ENCODE measurements at places on chromosomes 4 and X.

DNA sequence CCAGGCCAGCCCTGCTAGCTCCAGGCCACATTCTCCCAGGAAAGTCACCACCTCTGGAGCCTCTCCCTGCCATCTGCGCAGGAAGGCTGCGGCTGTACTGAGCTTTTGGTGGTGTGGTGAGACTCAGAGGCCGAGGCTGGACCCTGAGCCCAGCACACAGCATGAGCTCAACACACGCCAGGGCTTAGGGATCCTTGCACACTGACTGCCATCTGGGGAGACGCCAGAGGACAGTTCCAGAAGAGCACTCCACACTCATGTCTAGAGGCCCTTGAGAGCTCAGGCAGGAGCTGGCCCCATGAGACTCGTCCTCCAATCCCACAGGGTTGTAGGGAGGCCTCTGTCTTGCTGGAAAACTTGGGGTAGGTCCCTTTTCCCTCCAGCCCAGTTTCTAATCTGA is 40.6 kb downstream of the ABLIM2 start:
- DNase-seq: no peak

DNA sequence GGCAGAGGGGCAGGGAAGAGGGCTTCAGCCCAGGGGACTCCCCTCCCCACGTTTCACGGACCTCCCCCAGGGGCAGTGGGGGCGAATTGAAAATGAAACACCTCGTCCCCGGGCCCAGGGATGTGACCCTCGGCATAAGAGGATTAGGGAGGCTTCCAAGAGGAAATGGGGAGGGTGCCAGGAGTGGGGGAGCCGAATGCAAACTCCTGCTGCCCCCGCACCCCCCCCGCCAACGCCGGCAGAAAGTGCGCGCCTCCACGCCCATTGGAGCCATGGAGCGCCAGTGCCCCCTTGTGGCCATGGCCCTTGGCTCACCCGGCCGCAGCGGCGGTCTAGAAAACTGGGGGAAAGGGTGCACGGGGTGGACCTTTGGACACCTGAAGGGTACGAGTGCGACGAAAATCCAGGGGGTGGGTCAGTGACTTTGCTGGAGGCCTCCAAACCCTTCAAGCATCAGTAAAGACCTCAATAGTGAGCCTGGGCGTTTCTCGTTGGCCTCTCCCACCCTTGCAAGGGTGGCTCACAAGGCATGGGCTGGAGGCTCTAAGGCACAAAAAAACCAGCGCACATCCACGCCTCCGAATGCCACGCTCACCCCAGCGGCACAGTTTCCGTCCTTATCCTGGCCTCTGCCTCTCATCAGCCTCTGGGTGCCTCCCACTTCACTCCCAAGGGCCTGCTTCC is 120.8 kb upstream of the PJA1 start:
- no peak for DNase-seq

- DNase-seq: no peak
Observed at GRCh38 chr4:102311912-102312311, 33.4 kb downstream of the SLC39A8 start.

DNA sequence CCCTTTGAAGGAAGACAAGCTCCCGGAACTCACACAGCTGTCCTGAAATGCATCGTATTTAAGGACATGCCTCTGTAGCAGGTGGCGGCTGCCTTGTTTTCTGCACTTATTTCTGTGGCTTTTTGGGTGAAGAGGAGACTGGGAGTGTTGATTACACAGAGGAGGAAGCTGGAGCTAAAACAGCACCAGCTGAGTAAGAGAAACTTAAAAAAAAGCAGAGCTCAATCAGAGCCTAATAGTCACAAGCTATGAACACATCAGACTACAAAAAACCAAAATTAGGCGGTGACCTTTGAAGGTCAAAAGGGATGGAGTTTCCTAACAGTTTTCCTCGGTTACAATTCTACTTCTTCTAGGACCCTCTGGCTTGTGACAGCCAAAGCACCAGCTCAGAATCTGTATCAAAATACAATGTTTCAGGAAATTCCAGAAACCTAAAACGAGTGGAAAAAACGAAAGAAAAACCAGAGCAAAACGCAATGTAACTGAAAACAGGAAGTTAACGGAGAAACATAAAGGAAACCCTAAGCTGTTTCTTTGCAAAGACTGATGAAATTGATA is 13.5 kb downstream of the PRKX start:
- no peak for DNase-seq

GRCh38 chrX:1418901-1419544 is 27.1 kb upstream of the SLC25A6 start:
- DNase-seq: no peak

GRCh38 chr4:138685316-138685715 is 330.3 kb upstream of the NOCT start:
- DNase-seq: no peak

GRCh38 chrX:116272322-116272721 is 101.8 kb downstream of the AGTR2 start:
- DNase-seq: no peak

DNA sequence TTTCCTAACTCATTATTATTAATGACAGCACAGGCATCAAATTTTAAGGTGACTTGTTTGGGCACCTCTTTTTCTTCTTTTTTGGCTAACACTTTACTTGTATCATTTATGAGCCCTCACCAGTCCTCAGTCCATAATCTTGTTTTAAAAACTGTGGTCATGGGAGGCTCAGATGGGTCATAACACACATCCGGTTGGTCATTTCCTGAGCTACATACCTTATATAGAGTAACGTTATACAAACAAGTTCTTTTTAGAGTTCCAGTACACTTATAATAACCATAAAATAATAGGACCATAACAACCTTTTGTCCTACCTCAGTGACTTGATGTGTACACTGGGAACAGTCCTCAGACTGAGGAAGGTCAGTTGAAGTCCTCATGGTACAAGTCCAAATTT is 21.1 kb upstream of the PLS3 start:
- no peak for DNase-seq

DNA sequence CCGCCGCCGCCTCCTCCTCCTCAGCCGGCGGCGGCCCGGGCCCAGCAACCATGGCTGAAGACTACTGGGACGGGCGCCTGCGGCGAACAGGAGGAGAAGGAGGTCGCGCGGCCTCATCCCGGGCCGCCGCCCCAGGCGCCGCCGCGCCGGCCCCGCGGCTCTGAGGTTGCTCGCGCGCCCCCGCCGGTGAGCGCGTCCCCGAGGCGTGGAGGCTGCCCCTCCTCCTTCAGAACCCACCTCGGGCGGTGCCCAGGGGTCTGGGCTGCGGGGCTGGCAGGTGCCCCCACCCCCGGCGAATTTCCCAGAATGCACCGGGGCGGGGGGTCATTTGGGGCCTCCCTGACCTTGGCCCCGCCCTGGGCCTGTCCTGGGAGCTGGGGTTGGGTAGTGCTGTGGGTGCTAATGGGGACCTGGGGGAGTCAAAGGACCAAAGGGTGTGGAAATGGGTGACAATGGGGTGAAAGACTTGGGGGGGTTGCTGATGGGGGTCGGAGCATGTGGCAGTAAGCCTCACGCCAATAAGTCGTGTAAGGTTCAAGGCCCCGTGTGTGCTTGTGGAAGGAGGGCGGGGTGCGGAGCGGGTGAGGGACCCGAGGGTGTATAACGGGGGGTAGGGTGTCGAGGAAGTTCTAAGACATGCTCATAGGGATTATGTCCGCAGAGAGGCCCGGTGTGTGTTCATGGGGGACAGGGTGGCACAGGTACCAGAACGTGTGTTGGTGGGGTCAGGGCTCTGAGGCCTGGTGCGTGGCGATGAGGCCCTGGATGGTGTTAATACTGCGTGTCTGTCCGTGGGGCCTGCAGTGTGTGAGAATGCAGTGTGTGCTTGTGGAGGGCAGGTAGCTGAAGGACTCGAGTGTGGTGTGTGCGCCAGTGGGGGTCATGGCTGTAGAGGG is 687 bp downstream of the CDK16 start:
- no peak for DNase-seq

DNA sequence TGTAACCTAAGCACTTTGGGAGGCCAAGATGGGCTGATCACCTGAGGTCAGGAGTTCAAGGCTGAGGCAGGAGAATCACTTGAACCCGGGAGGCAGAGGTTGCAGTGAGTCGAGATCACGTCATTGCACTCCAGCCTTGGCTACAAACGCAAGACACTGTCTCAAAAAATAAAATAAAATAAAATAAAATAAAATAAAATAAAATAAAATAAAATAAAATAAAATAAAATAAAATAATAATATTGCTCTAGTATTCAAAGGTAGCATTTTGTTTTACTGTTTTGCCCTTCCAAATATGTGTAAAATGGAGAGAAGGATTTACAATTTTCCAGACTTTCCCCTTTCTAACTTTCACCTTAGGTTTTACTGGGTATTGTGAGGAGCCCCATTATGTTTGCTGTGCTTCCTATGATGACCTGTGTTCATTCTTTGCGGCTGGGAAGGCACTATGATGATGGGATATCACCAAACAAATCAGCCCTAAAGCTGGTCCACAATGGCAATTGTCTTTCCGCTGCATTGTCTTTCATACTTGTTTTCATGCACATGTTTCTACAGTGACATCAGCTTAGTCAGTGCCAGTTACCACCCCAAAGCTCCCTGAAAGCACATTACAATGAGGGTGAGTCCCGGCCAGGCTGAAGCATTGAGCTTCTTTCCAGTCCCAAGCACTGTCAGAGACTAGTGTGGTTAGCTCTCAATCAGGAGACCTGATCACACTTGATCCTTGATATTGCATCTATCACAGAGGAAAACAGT is 50.8 kb downstream of the DTHD1 start:
- no peak for DNase-seq

- no peak for DNase-seq
Observed at GRCh38 chr4:138192113-138192512, 50.0 kb downstream of the SLC7A11 start.

DNA sequence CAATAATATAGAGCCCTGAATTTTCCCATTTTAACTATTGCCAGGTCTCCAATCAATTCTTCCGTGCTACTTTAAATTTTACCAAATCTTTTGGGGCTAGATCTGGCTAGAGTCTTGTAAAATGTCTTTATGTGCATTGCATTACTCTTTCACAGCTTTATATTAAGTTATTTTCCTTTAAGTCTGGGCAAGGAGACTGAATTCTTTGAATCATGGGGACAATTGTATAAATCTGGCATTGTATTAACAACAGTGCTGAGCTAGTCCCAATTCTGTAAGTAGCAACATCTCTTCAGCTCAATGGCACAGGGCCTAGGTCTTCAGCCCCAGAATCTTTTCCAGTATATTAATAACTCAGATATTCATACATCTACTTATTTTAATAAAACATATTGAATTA is 1080.4 kb upstream of the INTU start:
- DNase-seq: no peak

- DNase-seq: no peak
Observed at GRCh38 chr4:1958276-1959103, 50.3 kb downstream of the NELFA start.

DNA sequence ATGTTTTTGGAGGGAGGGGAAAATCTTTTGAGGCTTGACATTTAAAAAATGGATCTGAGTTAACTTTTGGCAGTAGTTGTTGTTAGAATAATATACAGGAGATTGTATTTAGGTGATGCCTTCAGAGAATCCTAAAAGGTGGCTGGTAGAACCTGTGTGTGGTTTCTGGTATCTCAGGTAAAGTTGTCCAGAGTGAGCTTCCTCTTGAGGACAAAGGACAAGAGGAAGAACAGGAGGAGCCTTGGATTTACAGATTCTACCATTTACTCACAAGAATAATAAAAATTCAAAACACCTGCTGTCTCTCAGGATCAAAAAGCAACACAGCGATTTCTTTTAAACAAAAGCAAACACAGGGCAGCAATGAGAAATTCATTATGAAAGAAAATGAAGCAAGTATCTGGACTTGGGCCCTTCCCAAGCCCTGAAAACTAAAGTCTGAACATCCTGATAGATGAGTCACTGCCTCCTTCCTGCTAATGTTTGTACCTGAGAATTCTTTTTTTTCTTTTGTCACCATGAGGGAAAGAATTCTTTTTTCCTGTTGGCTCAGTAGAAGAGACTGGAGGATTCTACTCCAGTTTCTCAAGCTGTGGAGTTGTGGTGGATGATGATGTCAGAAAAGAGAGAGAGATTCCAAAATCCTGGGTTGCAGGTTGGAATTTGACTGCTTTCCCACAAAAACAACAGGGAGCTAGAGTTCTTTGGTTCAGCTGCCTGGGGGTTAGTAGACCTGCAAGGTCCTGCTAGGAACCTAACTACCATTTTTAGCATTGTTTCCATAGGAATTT is 31.5 kb upstream of the RAPGEF2 start:
- DNase-seq: no peak

DNA sequence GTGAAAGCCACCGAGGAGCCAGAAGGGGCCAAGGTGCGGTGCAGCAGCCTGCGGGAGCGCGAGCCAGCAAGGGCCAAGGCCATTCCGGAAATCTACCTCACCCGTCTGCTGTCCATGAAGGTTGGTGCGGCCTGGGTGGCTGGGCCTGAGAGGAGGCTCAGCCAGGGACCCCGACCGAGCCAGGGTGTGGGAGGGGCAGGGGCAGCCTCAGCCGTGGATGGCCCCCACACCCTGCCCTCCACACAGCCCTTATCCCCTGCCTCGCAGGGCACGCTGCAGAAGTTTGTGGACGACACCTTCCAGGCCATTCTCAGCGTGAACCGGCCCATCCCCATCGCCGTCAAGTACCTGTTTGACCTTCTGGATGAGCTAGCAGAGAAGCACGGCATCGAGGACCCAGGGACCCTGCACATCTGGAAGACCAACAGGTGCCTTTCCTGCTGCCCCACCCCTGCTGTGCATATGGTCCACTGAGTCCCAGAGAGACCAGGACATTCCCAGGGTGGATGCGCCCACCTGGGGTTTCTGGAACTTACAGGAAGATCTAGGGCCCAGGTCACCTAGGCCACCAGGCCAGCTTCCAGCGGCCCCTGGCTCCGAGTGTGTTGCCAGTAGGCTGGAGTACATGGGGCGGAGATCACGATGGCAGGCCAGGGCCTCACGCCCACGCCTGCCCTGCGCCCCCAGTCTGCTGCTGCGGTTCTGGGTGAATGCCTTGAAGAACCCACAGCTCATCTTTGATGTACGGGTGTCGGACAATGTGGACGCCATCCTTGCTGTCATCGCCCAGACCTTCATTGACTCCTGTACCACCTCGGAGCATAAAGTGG is 3.4 kb upstream of the SRPK3 start:
- no peak for DNase-seq

All from cortex of kidney (tissue), 1 donor.